Stomach (tissue), 19 donors: ENCODE measurements at places on chromosomes 7 and 10. TPM values are rescaled to one million over a fixed set of nuclear protein-coding genes. Genes with fewer than 3 reads are reported as not detected.

Gene ERCC6
- 16.2 TPM for total RNA-seq

Gene AKR1D1
- not detected for total RNA-seq

Gene SEMA3E
- total RNA-seq, result 0.89 TPM

Gene CPA5
- total RNA-seq, result not detected

Gene RPEL1
- total RNA-seq, result not detected

Gene SOSTDC1
- 0.89 TPM for total RNA-seq

Gene C10orf53
- not detected for total RNA-seq

Gene STOX1
- total RNA-seq, result 13.8 TPM
